Brain (organoid and tissue), 16 donors: ENCODE measurements at places on chromosomes 12 and 14. TPM values are rescaled to one million over a fixed set of nuclear protein-coding genes. Genes with fewer than 3 reads are reported as not detected.

Gene CAPZA3
- not detected for polyA plus RNA-seq

Gene ANKRD33
- polyA plus RNA-seq, result not detected

Gene KRT85
- not detected for polyA plus RNA-seq

Gene LMO3
- 34.7 TPM for polyA plus RNA-seq

Gene AQP2
- not detected for polyA plus RNA-seq

Gene CPNE6
- polyA plus RNA-seq, result 20.6 TPM

Gene TIMELESS
- polyA plus RNA-seq, result 55.1 TPM

Gene OAS1
- polyA plus RNA-seq, result 7.9 TPM

Gene SLC41A2
- 3.2 TPM for polyA plus RNA-seq

Gene KIAA0586
- 10.0 TPM for polyA plus RNA-seq

Gene IPO8
- 22.2 TPM for polyA plus RNA-seq

Gene HCAR1
- polyA plus RNA-seq, result 1.2 TPM

Gene IKZF4
- 6.4 TPM for polyA plus RNA-seq

Gene SLC5A8
- polyA plus RNA-seq, result not detected

Gene CD163L1
- 2.3 TPM for polyA plus RNA-seq

Gene TAS2R19
- not detected for polyA plus RNA-seq

Gene GPRC5A
- 0.24 TPM for polyA plus RNA-seq

Gene OR6C2
- not detected for polyA plus RNA-seq

Gene MFAP5
- polyA plus RNA-seq, result 0.42 TPM

Gene RFLNA
- polyA plus RNA-seq, result 1.5 TPM

Gene ADAM20
- polyA plus RNA-seq, result not detected

Gene RNF212B
- polyA plus RNA-seq, result not detected
